AG08395 (cell line): ENCODE measurements at places on chromosomes 16 and 17.

DNA sequence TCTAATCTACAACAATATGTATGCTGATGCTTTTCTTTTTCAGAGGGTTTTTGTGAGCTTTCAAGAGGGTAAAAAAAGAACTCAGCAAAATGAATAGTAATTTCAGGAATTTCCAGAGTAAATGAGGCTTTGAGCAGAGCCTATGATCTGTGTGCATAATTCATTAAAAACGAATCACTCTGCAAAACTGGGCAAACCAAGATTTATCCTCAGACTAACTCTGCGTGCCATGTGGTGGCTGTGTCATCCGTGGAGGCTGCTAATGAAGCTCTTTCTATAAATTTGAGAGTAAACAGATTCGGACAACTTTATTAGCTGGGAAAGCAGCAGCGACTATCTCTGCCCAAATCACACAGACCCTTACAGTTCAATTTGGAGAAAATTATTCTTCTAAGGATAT lies 83.8 kb downstream of the FOXL1 start:
- DNase-seq: peak; percentile 57

- DNase-seq: no peak
Observed at GRCh38 chr17:1038459-1039122, 41.7 kb downstream of the TIMM22 start.

- DNase-seq: peak; percentile 18
Observed at GRCh38 chr17:1813088-1813487, 16.6 kb downstream of the SMYD4 start.

DNA sequence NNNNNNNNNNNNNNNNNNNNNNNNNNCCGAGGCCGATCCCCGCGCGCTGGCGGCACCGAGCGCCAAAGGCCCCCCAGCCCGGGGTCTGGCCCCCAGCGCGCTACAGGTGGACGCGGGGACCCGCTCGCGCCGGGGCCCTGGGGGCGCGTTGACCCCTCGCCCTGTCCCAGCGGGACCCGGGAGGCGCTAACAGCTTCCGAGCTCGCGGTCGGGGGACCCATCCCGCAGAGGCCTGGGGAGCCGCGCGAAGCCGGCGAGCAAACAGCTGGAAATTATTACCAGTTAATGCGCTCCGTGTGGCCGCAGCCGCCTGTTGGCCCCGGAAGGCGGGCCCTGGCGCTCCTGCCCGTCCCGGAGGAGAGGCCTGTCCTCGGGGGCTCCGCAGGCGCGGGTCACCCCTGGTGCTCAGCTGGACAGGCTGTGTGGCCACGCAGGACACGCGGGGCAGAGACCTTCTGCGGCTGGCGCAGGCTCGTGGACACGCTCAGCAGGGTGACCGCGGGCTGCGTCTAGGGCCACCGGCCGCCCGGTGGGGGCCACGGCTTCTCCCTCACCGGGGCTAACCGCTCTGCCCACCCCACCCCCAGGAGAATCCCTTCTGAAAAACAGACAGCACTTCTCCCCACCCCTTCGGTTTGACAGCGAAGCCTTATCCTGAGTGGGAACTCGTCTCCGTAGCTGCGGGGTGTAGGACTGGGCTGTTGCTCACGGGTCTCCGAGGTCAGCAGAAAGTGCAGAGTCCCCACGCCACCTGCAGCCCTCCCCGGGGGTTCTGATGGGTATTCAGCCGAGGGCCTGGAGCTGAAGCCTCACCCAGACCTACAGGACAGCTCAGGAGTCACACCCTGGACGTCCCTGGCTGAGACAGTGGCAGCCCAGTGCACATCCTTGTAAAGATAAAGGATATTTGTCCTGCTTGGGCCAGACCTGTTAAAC lies 138.7 kb upstream of the RPH3AL start:
- peak; percentile 85 for DNase-seq

DNA sequence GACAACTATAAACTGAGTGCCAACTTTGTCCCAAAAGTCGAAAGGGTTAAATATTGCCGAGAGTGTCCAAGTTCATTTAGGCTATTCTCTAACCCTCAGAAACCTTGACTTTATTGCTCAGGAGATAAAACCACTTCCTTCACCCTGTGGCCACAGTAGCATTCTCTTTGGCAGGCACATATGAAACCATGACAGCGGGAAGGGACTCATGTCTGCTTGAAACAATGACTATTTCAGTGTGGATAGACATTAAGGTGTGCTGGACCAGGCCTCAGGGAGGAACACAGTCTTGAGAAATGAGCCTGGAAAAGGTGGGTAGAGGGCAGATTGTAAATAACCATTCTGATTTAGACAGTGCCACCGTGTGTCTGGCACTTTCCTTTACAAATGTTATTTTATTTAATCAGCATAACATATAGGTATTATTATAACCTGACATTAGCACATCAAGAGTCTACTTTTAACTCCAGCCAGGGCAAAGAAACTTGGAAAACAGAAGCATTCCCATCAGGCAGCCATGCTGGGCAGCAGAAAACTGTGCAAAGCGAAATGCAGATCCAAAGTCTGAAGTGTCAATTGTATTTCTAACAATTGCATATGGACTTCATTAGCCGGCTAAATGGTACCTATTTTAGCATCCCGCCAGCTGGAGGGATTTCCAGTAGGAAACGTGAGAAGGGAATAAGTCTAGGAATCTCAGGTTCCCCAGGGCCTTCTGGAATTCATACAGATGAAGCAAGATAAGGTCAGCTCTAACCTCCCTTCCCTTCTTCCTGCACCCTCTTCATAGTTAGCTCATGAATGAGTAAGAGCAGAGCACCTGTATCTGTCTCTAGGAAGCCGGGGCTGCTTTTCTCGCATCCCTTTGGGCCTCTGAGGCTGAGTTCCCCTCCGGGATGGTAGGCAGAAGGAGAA lies 212.8 kb upstream of the ELAC2 start:
- no peak for DNase-seq
